Activated naive CD8-positive, alpha-beta T cell treated with anti-CD3 and anti-CD28 coated beads, Interleukin-2, amount 50 U/mL, for 16 hours (primary cell): ENCODE measurements at places on chromosomes 2 and 18.
A peak's percentile ranks its signal among the peaks of the same experiment; 100 is the strongest.

- no peak for DNase-seq
These were observed 449.7 kb downstream of the TXNL1 start for GRCh38 chr18:56188529-56189275.

GRCh38 chr2:13056259-13056843 is 339.6 kb downstream of the TRIB2 start:
- no peak for DNase-seq

DNA sequence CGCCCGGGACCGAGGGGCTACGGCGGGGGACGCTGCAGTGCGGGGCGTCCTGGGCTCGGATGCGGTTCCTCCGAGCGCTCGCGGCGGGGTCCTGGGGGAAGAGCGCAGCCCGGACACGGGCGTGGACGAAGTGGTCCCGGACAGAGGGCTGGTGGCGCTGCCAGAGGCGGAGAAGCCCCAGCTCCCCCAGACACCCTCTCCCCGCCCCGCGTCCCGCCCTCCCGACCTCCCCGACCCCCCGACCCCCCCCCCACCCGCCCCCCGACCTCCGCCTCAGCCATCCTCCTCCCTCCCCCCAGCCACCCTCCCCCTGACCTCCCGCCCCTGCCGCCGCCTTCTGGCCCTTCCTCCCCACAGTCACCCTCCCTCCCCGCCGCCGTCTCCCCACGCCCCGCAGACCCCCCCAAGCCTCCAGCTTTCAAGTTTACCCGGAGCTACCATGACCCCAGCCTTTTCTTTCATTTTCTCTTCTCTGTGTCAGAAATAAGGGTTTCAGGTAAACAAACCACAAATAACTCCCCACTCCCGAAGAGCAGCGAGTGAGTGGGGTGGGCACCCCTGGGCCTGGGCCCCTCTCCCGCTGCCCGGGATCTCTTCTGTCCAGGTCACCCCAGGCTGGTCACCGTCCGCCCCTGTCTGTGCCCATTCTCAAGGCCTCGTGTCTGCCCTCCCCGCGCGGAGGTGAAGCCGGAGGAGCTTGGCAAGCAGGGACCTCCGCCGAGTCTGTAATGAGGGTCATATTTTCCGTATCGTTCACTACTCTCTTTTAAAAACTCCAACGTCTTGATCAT is 5.1 kb downstream of the NFATC1 start:
- peak; percentile 67 for DNase-seq

- DNase-seq, result no peak
These were observed 51.9 kb downstream of the SLC16A14 start for GRCh38 chr2:230016844-230017243.

DNA sequence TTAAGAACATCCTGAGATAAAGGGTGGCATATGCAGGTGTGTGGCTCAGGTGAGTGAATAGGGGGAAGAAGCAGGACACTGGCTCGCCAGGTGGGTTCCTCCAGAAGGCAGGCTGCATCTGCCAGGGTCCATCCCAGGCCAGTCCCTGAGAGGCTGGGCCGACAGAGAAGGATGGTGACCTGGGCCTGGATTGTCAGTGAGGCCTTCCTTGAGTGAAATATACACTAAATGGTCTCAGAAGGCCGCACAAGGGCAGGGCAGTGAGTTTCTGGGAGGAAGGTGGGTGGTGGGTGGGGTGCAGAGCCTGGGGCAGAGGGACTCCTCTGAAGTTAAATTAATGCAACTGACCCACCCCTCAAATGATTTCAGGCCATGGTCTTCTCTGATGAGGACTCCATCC is 182.1 kb downstream of the ANKRD30B start:
- no peak for DNase-seq

DNA sequence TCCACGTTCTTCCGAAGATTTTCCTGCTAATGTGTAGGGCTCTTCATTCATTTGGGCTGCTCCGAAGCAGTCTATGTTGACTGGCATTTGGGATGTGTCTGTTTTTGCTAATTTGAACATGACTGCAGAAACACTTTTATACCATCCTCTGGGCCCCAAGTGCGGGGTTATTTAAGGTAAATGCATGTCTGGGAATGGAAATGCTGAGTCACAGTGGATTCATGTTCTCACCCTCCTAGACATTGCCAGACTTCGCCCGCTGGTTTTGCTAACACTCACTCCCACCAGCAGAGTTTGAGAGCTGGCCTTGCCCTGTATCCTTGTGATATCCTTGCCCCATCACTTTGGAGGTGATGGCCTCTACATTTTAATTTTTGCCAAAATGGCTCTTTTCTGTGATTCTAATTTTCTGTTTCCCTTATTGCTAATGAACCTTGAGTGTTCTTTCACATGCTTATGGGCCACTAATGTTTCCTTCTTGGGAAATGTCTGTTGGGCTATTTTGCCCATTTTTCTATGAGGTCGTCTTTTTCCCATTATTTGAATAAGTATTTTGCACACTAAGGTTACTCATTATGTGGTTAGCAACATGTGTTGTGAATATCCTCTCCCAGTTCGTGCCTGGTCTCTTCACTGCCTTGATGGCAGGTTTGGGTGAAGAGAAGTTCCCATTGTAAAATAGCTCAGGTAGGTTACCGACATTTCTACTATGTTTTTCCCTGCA is 204.1 kb downstream of the GLI2 start:
- no peak for DNase-seq

DNA sequence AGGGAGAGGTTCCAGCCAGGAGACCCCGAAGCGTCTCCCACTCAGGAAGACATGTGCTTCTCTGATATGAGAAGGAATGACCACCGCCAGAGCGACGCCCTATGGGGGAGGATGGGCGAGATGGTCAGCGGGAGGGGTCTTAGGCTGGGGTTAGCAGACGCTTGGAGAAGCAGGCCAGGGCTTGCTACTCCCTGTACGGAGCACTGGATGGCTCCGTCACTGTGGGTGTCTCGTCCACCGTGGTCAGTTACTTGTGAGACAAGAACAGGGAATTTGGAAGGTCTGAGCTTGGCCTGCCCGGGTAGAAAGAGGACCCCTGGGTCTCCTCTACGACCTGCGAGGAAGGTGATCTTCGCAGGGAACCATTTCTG is 39.8 kb downstream of the TMEM18 start:
- no peak for DNase-seq

GRCh38 chr2:24365051-24365450 is 4.7 kb upstream of the ITSN2 start:
- DNase-seq, result no peak

- DNase-seq, result no peak
These were observed 221.2 kb upstream of the APCDD1 start for GRCh38 chr18:10233082-10233875.

GRCh38 chr2:121245120-121245820 is 39.7 kb downstream of the TFCP2L1 start:
- no peak for DNase-seq

- DNase-seq, result peak; percentile 0
These were observed 368 bp downstream of the TMEFF2 start for GRCh38 chr2:192194265-192194865.

GRCh38 chr2:144712550-144712940 is 192.6 kb upstream of the ZEB2 start:
- no peak for DNase-seq

GRCh38 chr2:105057005-105057404 is 19.1 kb downstream of the MRPS9 start:
- no peak for DNase-seq

GRCh38 chr18:74868461-74868860 is 270.8 kb downstream of the ZNF407 start:
- DNase-seq, result no peak

DNA sequence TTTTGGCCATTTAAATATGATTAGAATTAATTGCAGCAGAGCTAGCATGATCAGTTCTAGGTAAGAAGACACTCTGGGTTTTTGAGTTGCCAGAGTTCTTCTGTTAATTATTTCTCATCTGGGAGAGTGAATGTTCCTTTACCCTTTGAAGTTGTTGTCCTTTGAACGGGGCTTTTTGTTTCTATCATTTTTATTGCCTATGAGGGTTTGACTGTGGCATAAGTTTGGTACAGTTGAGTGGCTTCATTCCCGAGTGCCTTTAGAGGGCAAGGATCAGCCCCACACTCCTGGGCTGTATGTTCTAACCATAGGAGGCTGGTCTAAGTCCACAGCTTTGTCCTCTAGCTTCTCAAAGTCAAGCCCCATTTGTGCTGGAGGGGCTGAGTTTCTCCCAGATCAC is 804.3 kb downstream of the KCNJ3 start:
- no peak for DNase-seq

GRCh38 chr2:240350696-240351087 is 84.8 kb upstream of the GPC1 start:
- DNase-seq, result no peak

DNA sequence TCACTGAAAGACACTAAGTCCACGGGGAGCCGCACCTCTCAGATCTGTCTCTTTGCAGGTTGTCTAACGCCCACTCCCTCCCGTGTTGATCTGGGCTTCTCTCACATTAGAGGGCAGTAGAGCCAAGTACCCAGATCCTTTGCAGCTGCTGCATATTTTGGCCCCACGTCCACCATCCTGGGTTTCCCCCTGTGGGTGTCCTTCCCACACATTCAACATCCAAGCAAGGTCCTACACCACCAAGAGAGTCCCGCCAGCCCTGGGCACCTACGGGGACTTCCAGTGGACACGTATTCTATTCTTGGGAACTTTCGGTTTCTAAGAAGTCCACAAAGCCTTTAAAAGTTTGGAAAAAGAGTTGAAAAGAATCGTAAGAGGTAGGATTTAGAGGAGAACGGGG is 116.6 kb downstream of the ATL2 start:
- no peak for DNase-seq

DNA sequence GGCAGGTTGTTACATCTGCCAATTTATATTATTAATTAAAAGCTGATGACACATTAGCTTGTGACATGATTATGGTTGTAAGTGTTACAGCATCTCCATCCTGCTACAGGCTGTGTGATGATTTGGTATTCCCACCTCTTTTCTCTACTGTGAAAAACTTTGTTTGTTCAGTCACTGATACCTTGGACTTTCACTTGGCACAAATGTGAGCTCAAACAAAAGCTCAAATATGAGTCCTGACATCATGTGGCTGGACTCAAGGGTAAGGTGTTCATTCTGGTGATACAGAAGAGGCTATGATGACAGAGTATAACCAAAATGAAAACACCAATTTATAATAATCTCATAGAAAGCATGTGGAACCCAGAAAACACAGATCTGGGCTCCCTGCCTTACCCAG is 11.4 kb upstream of the IL36A start:
- no peak for DNase-seq

DNA sequence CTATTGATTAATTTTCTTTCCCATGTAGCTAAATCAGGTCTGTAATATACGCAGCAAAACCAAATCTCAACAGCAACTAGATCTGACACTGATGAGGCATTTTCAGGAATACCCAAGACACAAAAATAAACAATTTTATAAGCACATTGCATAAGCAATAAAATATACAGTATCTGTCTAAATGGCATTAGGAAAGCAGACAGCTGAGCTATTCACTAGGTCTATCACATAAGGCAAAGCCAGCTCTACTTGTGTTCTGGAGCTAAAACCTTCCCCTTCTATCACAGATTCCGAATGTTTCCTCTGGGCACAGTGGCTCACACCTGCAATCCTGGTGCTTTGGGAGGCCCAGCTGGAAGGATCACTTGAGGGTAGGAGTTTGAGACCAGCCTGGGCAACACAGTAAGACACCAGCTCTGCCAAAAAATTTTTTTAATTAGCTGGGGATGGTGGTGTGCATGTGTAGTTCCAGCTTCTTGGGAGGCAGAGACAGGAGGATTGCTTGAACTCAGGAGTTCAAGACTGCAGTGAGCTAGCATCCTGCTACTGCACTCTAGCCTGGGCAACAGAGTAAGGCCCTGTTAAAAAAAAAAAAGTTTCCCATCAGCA is 21.1 kb downstream of the PTPN2 start:
- no peak for DNase-seq

GRCh38 chr2:173427887-173428668 is 73.4 kb downstream of the CDCA7 start:
- DNase-seq, result no peak

- DNase-seq, result no peak
These were observed 96.6 kb downstream of the FAM168B start for GRCh38 chr2:130996691-130997090.

DNA sequence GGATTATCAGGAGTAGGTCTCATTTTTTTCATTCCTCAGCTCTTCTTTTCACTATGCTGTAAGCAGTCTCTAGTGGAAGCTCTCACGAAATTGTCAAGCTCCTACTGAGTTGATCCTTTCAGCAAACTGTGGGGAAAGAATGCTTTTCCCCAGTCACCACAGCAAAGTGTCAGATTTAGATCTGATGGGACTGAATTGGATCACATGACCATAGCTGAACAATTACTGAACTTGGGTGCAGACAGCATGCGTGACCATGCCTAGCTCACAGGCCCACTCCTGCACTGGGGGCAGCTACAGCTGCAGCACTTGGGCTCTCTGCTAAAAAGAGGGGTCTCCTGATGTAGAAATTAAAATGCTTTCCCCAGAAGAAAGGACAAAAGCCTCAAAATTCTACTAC is 3.1 kb downstream of the ARHGAP15 start:
- DNase-seq, result no peak

GRCh38 chr2:156765450-156765849 is 329.3 kb downstream of the GPD2 start:
- DNase-seq, result no peak

GRCh38 chr2:126748929-126749518 is 93.1 kb downstream of the GYPC start:
- DNase-seq, result no peak

GRCh38 chr2:138040616-138041015 is 76.3 kb downstream of the HNMT start:
- DNase-seq, result no peak

DNA sequence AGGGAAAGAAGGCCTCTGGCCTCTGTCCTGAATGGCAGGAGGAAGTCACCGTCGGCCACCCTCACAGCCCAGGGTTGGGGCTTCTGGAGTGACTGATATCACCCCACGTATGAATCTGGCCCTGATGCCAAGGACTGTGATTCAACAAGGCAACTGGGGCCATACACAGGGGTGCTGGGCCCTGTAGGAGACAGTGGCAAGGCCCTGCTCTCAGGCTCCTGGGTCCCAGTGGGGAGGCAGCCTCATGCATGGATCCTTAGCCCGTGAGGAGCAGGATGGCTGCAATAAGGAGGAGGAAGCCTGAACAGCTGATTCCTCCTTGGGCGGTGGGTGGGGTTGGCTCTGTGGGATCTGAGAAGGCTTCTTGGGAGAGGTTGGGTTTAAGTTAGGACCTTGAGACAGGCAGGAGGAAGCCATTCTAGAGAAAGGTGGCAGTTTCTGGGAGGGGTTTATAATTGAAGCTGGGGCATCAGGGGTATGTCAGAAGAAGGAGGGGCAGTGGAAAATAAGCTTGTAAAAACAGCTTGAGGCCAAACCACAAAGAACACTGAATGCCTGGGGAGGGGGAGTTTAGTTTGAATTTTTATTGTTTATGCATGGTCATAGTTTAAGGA is 42.8 kb upstream of the LAPTM4A start:
- DNase-seq, result no peak

DNA sequence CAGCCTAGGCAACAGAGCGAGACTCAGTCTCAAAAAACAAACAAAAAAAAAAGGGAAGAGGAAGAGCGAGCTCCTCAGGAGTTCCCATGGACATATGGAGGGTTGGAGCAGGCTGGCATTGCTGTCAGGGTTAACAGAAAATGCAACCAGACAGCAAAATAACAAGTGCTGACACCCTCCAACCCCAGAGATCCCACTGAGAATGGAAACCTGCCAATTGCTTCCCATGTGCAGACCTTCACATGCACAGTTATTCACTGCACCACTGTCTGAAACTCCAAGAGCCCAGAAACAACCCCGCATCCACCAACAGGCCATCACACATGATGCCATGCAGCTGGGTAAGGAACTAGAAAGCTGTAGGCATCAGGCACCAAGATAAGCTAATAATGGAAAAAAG is 43.5 kb downstream of the TFCP2L1 start:
- no peak for DNase-seq

- no peak for DNase-seq
These were observed 125.4 kb upstream of the CTNNA2 start for GRCh38 chr2:79387431-79387830.
